ENCODE measurements at places on chromosomes 5 and 9.

DNA sequence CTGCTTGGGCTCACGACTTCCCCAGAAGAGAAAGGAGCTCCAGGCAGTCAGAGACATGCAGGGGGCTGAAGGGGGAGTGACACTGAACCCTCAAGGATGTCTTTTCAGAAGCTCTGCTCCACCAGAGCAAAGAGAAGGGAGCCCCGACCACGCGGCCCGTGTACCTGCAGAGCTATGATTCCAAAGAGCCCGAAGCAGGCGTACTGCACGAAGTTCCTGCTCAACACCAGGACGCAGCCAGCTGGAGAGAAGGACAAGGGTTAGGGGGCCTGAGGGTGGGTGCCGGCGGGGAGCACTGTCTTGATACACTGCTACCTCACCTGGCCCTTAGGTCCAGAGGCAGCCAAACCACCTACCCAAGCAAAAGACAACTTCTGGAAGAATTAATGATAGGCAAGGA is 9.4 kb downstream of the SURF4 start:
- DNase-seq, result no peak

GRCh38 chr9:115439641-115440040 is 321.7 kb upstream of the TNC start:
- peak; percentile 21 for DNase-seq

- no peak for DNase-seq
Observed at GRCh38 chr9:114202849-114203248, 47.5 kb downstream of the COL27A1 start.

- DNase-seq, result no peak
Observed at GRCh38 chr5:118228489-118228888, 759.9 kb downstream of the DTWD2 start.
